ENCODE measurements at places on chromosomes 2 and 18.

GRCh38 chr2:118431165-118431517, 342.9 kb downstream of the INSIG2 start:
- DNase-seq = no peak

- DNase-seq = no peak
These were observed 47.6 kb upstream of the ABCA12 start for GRCh38 chr2:215186021-215186420.

DNA sequence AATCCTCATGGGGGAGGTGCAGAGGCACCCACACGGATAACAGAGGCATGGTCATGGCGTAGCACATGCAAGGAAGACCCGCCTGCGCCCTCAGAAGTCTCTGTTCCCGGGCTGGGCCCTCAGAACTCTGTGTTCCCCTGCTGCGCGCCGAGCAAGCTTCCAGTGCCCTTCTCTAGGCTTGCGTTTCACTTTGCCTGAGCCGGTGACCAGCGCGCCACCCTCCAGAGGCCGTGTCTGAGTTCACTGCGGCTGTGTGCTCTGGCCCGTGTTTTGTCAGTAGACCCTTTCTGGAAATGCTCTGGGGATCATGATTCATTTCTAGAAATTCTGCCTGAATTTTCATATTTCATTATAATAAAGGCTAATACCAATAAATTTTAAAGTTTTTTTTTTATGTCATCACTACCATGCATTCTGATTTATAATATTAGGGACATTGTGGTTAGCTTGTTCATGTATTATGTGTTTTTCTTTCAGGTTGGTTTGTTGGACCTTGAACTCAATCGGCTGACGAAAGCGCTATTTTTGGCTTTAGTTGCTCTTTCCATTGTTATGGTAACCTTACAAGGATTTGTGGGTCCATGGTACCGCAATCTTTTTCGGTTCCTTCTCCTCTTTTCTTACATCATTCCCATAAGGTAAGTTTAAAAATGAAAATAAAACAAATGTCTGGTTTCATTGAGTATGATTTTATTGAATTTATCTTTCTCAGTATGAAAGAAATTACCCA, 142.7 kb upstream of the NFATC1 start:
- DNase-seq = no peak

DNA sequence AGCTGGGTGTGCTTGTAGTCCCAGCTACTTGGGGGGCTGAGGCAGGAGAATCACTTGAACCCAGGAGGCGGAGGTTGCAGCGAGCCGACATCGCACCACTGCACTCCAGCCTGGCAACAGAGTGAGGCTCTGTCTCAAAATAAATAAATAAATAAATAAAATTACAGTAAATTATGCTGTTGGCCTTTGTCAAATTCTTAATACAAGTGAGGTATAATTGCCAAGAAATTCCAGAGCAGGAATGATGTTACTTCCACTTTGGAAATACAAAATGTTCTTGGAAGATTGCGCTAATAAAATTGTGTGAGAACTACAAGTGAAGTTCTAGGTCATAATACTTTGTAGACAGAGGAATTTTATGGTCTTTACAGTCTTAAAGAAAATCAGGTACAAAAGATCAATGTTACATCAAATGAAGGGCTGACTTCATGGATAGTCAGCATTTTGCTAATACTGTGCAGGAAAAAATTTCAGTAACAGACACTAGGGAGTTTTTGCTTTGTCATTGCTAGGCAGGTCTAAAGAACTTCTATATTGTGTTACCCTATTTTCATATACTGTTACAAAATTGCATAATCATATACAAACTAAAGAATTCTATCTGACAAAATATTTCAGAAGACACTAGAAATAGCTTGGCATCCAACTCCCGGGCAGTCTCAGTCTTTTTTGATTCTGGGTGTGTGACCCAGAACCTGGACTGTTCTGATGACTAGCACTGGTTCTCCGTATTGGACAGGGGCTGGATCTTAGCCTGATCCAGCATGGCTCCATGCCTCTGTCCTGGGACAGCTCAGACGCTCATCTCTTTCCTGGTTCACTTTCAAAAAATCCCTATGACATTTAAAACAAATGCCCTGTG, 76.0 kb upstream of the STK17B start:
- DNase-seq = no peak

DNA sequence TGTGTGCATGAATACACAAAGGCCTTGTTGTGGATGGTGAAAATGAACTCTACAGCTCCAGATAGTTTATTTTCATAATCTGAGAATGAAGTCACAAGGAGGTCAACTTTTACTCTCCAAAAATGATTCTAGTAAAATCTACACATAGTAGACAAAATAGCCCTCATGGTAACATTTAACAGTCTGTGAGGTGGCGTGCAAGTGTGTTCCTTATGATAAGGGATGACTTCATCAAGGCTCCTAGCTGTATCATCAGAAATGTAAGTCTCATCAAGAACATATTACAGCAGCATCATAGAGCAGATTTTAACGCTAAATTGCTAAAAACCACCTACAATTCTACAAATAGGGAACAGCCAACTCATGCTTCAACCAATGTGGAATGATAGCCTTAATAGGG, 72.3 kb upstream of the RIOK3 start:
- no peak for DNase-seq

- DNase-seq = no peak
These were observed 125.5 kb upstream of the REV1 start for GRCh38 chr2:99615247-99615771.

DNA sequence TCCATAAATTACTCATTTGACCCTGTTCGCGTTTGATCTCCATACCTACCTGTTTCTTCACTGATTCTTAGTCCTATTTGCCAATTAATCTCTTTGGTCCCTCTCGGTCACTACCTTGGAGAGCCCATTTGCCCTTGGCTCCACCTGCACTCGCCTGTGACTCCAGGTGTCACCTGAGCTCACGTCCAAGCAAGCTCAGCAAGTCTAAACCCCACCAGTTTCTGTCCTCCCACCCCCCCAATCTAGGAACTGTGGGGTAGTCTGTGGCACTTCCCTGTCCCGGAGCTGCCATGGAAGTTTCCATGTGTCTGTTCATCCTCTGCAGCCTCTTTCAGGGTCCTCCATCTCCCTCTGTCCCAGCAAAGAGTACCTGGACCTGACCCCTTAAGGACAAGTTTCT, 68.1 kb upstream of the BCL2L11 start:
- peak; percentile 38 for DNase-seq

DNA sequence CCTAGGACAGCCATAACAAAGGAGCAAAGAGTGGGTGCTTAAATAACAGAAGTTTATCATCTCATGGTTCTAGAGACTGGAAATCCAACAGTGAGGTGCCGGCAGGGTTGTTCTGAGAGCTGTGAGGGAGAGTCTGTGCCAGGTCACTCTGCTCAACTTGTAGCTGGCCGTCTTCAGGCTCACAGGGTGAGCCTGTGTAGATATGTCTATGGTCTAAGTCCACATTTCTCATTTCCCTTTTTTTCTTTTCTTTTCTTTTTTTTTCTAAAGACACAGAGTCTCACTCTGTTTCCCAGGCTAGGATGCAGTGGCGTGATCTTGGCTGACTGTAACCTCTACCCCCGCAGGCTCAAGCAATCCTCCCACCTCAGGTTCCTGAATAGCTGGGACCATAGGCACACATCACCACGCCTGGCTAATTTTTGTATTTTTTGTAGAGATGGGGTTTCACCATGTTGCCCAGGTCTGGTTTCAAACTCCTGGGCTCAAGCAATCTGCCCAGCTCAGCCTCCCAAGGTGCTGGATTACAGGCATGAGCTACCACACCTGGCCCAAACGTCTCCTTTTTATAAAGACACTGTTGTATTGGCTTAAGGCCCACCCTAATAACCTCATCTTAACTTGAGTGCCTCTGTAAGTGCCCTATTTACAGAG, 142.2 kb downstream of the SP3 start:
- no peak for DNase-seq

DNA sequence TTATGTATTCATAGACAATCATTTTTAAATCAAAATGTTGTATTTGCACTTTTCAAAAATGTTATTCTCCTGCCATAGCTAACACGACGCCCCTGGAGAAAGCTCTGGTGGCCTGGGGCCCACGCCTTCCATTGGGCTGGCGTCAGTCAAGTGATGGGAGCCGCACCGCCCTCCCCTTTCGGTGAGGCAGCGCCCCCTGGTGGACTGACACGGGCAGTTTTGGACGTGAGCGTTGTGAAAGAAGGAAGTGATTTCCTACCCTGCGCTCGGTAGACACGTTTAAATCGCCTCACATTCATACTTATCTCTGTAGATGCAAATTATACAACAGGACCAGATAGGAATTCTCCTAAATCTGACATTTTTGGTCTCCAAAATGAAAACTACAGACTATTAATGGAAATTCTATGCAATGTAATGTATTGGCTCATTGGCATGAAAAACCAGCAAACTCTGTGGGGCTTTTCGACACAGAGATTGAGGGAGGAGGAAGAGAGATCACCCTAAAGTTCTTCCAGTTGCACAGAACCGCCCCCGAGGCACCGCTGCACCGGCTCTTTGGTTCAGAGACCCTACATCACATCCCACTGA, 326.2 kb upstream of the SOX11 start:
- DNase-seq = peak; percentile 59

All from stimulated activated effector memory CD8-positive, alpha-beta T cell treated with anti-CD3 and anti-CD28 coated beads, Interleukin-12 subunit alpha, Interleukin-12 subunit beta, amount 100 ng/mL, for 72 hours (primary cell).